Activated CD4-positive, alpha-beta T cell treated with anti-CD3 and anti-CD28 coated beads, Interleukin-2, amount 50 U/mL, for 48 hours (primary cell): ENCODE measurements at places on chromosomes 2 and 18.

DNA sequence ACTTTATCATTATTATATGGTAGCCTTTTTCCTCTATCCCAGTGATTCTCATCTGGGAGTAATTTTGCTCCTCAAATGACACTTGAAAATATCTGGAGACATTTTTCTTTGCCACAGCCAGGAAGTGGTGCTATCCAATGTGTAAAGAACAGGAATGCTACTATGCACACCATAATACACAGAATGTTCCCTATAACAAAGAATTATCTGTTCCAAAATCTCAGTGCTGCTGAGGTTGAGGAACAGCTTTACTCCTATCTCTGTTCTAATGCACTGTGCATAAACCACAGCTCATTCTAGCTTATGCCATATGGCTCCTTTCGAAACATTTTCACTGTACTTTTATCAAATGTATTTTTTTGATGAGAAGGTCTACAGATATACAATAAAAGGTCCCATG, 1231.2 kb upstream of the CELF4 start:
- no peak for DNase-seq

DNA sequence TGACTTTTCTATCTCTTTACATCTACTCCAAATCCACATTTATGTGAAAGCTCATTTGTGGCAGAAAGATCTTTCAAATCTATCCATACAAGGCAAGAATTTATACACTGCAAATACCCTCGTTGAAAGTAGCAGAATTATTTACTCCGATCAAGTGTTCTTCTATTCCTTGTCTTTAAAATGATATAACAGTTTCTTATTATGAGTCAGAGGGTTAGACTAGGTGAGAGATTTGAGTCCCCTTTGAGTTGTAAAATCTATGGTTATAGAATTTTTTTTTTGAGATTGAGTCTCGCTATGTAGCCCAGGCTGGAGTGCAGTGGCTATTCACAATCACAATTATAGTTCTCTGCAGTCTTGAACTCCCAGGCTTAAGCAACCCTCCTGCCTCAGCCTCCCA, 5.6 kb upstream of the GREB1 start:
- DNase-seq = no peak

DNA sequence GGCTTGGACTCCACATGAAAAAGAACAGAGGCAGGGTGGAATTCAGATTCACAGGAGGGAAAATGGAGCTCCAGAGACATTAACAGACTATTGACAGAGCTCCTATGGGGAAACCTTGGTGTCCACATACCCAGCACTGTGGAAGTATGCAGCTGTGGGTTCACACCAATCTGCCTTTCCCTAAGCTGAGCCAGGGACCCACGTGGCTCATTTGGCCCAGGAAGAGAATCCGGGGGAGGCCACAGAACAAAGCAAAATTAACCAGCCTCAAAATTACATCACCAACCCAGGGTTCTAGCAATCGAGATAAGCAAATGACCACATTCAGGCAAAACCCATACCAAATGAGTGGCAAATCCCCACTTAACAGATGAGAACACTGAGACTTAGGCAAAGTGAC, 105.8 kb upstream of the TWIST2 start:
- no peak for DNase-seq

DNA sequence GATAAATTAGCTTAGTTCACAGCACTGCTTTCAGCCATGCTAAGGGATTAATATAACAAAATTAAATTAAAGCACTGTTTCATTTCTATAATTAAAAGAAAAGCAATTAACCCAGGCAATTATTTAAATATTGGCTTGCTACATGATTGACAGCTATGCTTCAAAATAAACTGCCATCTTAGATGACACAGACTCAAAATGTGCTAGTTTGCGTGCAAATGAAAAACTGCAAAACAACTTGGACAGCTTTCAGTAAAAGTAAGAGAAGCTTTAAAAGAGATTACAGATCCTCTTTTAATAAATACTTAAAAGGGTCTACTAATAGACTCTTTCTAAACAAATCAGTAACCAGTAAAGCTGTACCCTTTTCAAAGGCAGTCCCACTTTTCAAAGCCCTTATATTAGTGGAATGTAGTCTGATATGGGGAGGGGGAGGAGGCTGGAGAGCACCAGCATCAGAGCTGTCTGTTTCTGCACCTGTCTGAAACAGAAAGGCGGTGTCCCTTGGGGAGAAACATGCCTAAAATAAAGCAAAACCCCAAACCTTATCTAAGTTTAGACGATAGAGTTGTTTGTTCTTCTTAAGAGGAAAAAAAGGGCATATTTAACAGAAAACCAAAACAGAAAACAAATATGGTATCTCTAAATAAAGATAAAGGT, 20.8 kb downstream of the EIF2AK3 start:
- no peak for DNase-seq

GRCh38 chr2:10346929-10347561, 44.3 kb downstream of the HPCAL1 start:
- DNase-seq = peak; percentile 27

DNA sequence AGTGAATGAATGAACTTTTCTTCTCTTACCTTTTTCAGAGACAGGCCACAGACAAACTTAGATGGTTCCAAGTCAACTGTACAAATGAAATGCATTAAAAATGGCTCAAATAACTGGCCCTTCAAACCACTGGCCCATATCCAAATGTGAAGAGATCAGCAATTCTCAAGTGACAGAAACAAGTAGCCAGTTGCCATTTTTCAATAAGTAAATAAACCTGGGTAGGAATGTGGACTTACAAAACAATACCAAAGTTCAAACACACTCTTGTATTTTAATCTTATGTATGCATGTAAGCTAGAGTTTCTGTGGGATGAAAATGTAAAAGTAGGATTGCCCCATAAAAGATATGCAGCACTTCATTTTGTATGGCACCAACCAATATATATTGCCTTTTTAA, 129.2 kb downstream of the MEP1B start:
- DNase-seq = no peak

DNA sequence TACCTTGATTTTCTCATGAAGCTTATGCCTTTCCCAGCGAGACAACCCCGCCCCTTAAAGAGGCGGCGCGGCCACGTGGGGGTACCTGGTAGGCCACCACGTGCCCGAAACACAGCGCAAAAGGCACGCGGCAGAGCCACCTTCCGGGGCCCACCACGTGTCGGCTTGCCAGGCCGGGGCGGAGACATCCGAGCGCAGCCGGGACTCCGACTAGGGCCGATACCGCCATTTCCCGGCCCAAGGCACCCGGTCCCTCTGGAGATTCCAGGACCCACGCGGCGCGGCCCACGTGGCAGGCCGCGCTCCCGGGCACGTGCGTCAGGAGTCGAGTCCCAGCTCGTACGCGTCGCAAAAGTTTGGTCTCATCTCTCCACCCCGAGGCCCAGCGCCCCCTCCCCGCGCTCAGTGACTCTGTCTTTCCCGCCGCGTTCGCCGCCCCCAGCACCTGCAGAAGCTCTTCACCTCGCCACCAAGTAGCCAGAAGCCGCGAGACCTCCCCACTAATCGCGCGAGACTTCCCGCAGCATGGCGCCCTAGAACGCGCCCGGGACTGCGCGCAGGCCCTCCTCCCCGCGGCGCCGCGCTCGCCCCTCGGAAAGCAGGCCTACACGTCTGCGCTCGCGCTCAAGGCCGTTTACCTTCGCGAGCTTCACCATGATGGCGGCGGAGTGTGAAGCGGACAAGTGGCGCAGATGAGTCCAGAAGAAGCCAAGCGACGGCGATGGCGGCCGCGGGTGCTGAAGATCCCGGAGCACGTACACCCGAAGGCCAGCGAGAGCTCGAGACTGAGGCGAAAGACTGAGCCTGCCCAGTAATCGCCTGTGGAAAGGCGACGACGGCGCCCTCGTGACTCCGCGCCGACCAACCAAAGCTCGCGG, at the start of gene NCL:
Gene NCL (minus strand): TSS at position 787 of the 878 bp plus-strand sequence. CDS start 131 bp downstream, at position 656.
- DNase-seq = peak; percentile 84

DNA sequence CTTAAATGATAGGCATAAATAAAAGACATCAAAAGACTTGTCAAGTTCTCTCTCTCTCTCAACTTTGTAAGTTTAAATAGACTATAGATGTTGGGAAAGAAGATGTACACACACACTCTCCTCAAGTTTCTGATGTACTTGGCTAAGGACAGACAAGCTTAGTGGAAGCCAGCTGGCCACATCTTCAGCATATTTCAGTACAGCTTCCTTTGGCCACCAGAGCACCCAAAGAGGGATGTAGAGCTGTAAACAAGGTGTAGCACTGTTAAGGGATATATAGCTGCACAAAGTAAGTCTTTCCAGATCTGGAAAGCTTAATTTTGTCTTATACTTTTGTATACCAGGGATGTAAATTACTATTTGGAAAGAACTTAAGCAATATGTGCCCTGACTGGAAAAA, 64.3 kb upstream of the MSTN start:
- no peak for DNase-seq
